Fibroblast of the aortic adventitia (primary cell): ENCODE measurements at places on chromosomes 7 and 10.

DNA sequence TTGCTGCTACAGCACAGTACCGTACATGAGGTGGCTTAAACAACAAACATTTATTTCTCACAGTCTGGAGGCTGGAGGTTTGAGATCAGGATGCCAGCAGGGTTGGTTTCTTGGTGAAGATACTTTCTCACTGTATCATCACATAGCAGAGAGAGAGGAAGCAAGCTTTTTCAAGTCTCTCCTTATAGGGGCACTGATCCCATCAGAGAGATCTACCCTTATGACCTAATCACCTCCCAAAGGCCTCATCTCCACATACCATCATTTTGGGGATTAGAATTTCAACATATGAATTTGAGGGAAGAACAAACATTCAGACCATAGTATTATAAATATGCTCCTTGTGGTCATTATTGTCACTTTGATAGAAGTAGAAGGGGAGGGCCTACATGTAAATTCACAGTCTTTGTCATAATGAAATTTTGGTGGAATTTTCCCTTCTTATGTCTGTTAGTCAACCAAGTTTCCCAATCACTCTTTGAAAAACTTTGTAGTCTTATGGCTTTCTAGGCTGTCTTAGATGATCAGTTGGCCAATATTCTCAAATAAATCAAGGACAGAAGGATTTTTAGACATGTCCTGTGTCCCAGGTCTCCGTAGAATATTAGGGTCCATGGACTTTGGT, 606.2 kb downstream of the LRMDA start:
- DNase-seq, result no peak

- no peak for DNase-seq
Observed at GRCh38 chr10:47303105-47303504, 3.1 kb downstream of the GDF10 start.

DNA sequence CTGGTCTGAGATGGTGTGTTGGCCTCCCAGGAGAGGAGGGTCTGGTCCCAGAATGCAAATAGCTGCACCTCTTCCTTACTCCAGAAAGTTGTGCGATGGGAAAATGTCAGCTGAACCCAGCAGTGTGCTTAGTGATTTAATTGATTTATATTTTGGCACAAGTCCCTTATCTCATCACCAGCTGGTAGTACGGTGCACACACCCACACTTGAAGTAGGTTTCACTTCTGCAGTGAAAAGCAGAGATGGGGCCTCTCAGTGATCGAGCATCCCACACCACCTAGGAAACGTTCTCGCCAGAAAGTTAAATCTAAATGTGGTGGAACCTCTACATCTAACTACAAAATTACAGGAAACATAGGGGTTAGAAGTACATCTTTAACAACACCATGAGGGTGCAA, 80.4 kb downstream of the UBE3C start:
- no peak for DNase-seq

- DNase-seq, result peak; percentile 4
Observed at GRCh38 chr7:148763622-148764021, 64.9 kb downstream of the CUL1 start.

GRCh38 chr7:88647825-88648224, 111.7 kb upstream of the ZNF804B start:
- no peak for DNase-seq

GRCh38 chr10:63166742-63167258, 33.7 kb downstream of the NRBF2 start:
- DNase-seq, result peak; percentile 91

DNA sequence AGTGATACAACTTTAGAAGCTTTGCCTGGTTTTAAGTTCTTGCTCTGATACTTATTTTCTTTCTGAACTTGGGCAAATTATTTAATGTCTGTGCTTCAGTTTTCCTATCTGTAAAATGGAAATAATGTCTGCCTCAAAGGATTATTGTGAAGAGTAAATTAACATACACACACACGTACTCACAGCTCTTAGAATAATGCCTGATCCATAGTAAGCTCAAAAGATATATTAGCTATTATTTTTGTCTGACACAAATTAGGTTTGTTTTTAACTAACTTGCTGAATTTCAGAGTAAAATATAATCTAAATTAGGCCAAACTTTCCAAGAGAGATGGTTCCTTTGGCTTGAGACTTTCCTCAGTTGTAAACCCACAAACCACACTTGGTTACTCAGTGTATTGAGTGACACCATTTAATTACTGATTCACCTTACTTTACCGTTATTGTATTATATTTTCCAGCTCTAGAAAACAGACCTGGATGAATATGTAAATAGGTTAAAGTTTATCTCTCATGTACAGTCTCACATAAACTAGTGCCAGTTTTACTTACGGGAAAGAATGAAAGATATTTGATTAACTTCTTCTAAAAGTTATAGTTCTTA, 50.4 kb downstream of the VTI1A start:
- no peak for DNase-seq

GRCh38 chr7:27199849-27200760, at the start of gene HOXA13:
Gene HOXA13, minus strand, starts transcription at chr7:27200091. Its CDS starts 14 bp downstream, at chr7:27200077.
- no peak for DNase-seq

- peak; percentile 53 for DNase-seq
Observed at GRCh38 chr10:72260976-72261783, 12.5 kb upstream of the DDIT4 start.

DNA sequence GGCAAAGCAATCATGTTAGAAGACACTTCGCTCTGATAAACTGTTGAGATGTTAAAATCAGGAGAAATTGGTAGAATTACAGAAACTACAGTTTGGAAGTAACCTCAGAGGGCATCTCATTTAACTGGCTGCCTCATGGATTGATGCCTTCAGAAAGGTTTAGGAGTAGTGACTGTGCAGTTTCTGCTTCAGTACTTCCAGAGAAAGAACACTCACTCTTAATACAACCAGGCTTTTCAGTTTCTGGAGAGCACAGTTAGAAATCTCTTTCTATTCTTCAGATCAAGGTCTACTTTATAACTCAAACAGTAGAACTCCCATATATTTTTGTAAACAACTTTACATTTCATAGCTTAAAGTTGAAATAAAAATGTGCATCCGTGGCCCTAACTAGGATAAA, 1358.9 kb upstream of the LRRTM3 start:
- no peak for DNase-seq

- DNase-seq, result no peak
Observed at GRCh38 chr7:50592940-50593339, 27.7 kb upstream of the DDC start.

DNA sequence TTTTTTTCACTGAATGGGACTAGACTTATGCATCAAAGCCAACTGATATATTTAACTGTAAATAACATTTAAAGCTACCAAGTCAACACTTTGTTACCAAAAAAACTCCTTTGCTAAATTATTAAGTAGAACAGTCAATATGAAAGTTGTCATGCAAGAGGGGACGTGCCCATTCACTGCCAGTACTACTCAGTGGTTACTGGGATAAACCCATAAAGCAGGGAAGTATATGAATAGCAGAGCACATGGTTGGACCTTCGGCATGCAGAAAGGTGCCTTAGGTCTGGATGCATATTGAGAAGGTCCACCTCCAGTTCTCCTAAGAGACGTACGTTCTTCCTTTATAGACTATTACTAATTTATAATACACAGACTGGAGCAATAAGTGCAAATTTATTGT, 120.1 kb downstream of the SVOPL start:
- DNase-seq, result no peak

- DNase-seq, result no peak
Observed at GRCh38 chr10:18294633-18295032, 154.4 kb downstream of the CACNB2 start.

DNA sequence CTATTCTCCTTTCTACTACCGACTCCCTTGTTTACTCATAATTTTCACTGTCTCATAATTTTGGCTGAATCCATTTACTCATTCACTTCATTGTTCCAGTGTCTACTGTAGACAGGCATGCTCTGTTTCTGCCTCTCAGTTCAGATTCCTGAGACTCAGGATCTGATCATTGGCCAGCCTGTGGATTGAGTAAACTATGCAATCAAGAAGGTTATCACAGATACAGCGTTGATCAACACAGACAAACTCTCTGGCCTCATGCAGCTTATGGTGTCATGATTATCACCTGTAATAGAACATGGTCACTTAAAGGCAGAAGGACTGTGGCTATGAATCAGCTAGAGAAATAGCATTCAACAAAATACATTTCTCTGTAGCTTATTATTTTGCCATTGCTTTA, 86.0 kb downstream of the SEMA3E start:
- no peak for DNase-seq

GRCh38 chr7:22640269-22640668, 86.7 kb upstream of the IL6 start:
- no peak for DNase-seq

DNA sequence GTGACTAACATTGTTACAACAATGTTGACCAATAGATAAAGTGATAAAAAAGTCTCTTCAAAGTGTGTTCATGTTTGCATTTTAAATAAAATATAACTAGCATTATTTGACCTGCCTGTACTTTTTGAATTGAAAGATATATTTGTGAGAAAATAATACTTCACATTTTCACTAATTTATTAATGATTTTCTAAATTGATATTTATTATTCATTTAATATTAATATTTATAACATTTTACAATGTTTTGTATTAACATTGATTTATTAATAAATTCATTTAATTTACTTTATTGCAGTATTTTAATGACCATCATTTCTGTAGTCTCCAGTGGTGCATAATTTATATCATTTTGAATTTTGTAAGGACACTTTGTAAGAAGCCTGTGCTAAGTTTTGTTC, 150.0 kb upstream of the BET1 start:
- DNase-seq, result no peak

GRCh38 chr7:44376429-44377133, 51.2 kb upstream of the CAMK2B start:
- DNase-seq, result no peak

DNA sequence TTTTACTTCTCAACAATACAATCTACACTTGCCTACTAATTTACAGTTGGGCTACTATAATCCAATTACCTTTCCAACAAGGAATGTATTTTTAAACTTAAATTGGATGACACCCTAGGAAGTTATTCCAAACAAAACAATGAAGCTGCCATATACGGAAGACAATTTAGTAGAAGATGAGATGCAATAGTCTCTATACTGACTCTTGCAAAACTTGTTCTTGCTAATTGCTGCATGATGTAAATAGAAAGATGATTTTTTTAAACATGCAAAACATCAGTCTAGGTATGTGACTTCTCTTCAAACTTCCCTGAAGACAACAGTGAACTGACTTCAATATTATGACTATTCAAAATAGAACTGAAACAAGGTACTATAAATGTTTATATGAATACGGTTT, 17.6 kb downstream of the NT5C3A start:
- DNase-seq, result peak; percentile 37

DNA sequence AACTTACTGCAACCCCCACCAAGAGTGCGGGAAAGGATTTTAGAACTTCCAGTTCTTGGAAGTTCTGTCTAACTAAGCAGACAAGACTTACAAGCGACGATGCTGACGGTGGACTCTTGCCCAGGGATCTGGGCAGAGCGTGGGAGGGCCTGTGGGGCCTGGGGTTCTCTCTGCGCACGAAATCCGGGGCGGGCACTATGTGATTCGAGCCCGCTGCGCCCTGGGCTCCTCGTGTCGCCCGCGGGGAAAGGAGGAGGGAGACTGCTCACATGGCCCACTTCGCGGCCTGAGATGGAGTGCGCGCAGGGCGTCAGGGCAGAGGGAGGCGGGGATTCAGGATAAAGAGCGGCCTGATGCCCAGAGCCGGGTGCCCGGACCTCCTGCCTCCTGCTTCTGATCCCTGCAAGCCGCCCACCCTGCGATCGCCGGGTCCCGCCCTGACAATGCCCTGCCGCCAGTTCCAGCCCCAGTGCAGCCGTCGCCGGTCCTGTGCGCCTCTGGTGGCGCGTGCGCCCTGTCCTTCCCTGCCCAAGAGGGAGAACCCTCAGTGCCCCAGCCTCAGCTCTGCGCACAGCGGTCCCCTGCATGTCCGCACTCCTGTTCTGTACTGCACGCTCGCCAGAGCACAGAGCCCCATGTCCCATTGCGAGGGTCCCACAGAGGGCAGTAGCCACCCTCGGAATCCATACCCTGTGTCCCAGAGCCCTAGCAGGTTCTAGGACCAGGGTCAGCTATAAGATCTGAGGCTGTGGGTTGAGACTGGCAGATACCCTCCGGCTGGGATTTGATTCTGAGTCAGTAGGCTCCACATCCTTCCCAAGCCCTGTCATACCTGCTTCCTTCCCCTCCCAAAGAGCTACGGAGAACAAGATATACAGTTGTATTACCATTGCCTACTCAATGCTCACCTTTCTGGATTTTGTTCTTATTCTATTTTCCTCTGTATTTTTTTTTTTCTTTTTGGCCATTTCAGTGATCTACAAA, 99.4 kb upstream of the TMEM106B start:
- DNase-seq, result peak; percentile 31

- DNase-seq, result peak; percentile 77
Observed at GRCh38 chr7:17289074-17289645, 9.3 kb upstream of the AHR start.

DNA sequence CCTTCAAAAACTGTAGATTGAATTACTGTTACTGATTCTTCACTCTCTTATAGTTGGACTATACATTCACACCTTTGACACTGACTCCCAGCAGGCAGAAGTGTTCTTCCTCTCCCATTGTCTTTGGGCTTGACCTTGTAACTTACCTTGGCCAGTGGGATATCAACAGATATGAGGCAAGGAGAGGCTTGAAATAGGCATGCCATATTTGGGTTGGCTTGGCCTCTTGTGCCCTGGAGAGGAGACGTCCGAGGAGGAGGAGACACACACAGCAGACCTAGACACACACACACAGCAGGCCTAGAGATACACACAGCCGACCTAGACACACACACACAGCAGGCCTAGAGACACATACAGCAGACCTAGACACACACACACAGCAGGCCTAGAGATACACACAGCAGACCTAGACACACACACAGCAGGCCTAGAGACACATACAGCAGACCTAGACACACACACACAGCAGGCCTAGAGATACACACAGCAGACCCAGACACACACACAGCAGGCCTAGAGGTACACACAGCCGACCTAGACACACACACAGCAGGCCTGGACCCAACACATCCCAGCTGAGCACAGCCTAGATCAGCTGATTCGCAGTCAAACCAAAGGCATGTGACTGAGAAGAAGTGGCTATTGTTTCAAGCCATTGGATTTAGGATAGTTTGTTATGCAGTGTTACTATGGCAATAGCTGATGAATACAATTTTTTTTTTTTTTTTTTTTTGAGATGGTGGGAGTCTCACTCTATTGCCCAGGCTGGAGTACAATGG, 12.5 kb upstream of the GNA12 start:
- DNase-seq, result no peak

GRCh38 chr7:137942484-137943115, 59.3 kb downstream of the CREB3L2 start:
- peak; percentile 30 for DNase-seq

- no peak for DNase-seq
Observed at GRCh38 chr10:88530629-88531391, 52.3 kb downstream of the RNLS start.

- no peak for DNase-seq
Observed at GRCh38 chr10:102720337-102720736, 5.9 kb downstream of the SFXN2 start.
